ENCODE measurements at places on chromosomes 12 and 14.
A peak's percentile ranks its signal among the peaks of the same experiment; 100 is the strongest.

GRCh38 chr14:55339770-55340169 is 68.5 kb downstream of the FBXO34 start:
- no peak for DNase-seq

DNA sequence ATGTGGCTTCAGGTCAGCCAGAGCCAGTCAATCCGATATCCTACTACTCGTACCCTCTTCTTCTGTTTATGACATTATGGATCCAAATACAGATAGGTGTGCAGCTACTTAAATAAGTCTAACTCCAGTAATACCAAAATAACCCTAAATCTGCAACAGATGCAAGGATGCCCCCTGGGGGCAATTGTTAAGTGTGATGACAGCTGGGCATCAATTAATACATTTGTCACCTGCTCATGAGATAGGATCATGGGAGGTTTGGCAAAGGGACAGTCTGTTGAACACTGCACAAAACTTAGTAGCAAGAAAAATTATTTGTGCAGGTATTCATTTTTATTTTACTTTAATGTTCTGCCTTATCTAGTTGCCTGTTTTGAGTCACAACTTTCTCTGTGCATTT is 83.2 kb downstream of the SLC38A6 start:
- DNase-seq = no peak

DNA sequence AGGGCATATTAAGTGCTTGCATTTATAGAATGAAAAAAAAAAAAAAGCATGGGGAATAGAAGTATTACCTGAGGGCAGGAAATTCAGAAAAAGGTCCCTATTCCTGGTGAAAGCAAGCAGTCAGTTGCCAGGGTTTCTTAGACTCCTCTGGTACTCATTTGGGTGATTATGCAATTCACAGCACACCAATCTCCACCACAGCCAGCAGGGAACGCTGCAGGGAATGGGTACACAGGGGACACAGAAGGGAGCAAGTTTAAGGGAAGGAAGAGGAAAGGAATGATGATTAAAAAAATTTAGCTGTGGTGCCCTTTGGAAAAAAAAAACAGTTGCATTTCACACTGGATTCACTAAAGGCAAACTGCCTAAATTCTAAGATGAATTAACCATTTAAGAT is 14.2 kb downstream of the BLTP3B start:
- DNase-seq = no peak

GRCh38 chr12:80419644-80420043 is 24.4 kb upstream of the PTPRQ start:
- DNase-seq = no peak

DNA sequence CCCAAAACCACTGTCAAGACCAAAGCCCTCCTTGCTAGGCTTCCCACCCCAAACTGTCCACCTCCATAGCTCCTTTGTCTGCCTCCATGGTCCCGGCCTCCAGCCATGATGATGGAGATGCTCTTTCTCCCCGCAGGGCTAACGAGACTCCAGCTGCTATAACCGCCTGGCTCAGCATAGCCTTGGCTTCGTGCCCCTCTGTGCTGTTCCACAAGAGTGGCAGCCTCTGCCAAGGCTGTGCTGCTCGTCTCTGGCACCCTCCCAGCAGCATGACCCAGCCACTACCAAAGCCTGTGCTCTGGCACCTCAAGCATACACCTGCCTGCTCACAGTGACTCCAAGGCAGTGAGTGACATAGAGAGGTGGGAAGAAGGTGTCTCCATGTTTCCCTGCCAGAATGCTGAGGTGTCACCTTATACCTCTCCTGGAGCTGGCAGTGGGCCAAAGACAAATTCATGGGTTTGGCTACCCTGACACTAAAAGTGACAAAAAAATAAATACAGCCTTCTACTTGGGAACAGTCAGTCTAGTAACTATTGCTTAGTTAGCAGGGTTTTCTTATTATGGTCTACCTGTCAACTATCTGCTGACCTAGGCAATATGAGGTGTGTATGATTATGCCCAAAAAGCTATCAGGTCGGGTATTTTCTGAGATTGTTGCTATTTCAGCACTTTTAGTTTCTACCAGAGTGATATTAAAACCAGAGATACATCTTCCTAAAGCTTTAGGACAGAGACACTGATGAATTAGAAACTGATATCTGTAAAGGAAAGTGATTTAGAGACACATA is 16.1 kb upstream of the KRT73 start:
- DNase-seq = no peak

DNA sequence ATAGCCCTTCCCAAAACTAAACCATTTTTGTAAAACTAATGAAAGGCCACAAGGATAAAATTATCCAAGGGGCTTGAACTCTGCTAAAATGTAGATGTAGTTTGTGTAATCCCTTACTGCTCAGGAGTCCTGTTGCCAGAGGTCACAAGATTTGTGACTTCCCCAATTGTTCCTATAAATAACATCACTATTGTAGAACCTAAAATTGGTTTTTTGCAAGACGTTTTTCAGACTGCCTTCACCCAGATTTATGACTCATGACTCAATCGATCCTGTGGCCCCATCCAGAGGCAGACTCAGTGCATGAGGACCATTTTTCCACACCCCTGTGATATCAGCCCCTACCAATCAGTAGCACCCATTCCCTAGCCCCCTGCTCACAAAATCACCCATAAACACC is 61.5 kb upstream of the RASSF8 start:
- DNase-seq = no peak

DNA sequence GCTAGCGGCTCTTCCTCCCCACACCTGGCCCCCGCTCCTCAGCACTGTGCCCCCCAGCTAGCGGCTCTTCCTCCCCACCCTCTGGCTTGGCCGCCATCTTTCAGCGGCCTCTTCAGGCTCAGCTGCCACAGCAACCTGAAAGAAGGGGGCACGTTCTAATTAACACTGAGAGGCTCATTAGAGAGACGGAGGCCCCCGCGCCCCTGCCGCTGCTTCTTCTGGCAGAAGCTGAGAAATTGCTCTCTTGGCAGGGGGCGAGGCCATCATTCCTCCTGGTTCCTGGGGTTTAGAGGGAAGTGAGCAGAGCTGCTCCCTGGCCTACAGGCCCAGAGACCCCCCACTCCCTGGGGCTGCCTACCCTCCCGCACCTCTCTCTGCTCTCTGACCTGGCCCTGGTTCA is 64.4 kb downstream of the IQSEC3 start:
- no peak for DNase-seq

DNA sequence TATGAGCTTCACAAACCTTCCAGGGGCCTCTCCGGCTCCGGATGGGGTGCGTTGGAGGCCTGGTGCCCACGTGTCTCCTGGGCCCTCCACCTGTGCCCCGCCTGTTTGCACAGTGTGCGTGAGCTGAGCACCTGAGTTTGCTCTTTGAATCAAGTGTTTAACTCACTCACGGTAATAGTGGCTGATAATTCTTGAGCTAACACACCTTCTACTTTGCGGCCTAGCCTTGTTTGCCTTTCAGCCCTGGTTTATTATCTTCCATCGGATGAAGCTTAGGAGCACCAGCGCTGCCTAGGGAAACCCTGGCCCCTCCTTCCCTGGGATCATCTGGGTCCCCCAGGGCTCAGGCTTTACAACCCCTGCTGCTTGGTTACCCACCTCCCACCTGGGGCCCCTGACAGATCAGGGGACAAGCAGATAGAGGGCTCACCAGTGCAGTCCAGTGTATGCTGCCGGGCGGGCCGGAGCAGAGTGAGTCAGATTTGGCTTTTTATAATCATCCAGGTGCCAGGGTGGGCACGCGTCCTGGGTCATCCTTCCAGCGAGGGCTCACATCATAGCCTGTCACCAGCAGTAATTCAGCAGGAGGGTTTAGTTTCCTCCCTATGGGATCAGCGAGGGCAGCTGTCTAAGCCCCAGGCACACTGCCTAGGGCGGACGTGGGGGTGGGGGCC is 62.8 kb upstream of the RFLNA start:
- DNase-seq = no peak

DNA sequence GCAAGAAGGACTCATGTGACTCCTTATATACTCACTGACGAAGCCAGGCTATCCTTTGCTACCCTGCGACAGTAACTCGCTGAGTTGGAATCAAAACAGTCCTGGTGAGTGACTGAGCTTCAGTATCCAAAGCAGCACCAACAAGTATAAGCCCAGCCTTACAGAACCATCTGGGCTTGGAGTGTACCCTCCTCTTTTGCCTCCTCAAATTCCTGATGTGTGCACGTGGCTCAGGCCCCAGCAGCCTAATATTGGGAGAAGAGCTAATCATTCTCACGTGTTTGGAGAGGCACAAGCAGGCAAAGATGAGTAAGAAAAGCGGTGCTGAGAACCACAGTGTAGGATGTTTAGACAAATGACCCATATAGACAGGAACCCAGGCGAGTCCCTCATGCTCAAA is 34.4 kb downstream of the PPTC7 start:
- DNase-seq = no peak

GRCh38 chr14:44961151-44961553 is 595 bp downstream of the KLHL28 start:
- peak; percentile 21 for DNase-seq

DNA sequence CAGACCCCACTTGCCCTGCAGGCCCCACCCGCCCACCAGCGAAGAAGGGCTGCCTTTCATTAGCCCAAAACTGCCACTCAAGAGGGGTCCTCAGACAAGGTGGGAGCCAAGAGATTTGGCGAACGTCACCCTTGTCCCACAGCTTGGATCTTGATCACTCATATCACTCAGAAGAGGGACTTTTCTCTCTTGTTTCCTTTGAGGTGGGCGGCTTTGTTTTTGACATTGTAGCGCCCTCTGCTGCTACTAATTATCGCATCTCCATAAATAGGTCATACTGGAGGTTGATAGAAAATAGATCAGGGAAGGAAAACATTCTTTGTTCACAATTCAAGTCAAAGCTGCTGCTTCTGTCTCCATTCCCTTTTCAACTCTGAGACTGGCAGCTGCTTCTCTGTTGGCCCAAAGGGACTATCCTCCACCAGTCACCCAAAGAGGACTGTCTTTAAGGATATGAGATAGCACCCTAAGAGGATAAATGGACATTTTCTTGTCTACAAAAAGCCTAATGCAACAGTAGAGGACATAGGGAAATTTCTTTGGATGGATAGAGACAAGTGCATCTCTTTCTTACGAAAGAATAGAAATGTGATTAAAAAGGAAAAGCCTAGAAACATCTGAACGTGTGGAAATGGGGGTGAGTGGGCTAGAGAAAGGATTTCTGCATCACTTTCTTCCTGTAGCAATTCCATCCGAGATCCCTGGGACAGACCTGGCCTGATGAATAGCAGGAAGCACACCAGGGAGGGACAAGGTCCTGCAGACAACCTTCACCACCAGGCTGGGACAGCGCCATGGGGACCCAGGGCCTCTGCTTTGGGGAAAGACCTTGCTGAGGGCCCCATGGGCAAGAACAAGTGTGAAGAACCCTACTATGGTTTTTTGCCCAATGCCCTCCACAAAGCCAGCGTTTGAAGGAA is 115.8 kb downstream of the DAD1 start:
- no peak for DNase-seq

DNA sequence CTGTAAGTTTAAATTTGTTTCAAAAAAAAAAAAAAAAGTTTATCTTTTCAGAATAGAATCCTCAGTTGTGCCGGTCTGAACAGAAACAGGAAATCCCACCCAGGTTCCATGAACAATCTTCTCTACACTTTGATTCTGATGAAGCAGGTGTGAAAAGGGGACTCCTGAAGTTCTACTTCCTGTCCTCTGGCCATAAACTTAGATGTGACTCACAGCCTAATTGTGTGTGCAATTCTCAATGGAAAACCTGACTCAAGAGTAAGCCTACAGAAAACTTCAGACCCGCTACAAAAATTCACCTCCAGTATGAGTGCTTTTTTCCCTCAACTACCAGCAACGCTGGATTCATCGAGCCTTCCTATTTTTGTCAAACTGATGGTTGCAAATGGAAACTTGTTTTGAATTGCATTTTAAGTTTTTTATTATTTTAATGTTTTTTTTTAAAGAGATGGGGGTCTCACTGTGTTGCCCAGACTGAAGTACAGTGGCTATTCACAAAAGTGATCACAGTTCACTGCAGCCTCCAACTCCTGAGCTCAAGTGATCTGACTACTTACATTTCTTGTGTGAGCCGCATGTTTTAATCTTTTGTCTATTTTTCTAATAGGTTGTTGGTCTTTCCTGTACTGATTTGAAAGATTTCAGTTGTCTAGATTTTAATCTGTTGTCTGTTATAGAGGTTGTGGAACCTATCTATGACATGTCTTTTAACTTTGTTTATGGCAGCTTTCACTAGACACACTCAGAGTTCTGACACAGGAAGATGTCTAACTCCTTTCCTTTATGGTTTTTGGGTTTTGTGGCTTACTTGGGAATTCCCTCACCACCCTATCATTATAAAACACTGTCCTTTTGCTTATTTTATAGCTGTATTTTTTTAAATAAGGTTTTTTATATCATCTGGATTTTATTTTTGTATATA is 37.6 kb downstream of the ATG14 start:
- DNase-seq = peak; percentile 7

GRCh38 chr12:102622618-102623017 is 142.3 kb upstream of the IGF1 start:
- DNase-seq = no peak

Measured in activated T-helper 1 cell treated with anti-CD3 and anti-CD28 coated beads, Interleukin-2, amount 50 U/mL, for 16 hours (primary cell).